ENCODE measurements at places on chromosomes 1 and 21. TPM values are rescaled to one million over a fixed set of nuclear protein-coding genes. Genes with fewer than 3 reads are reported as not detected.

Gene AGT
- total RNA-seq: 0.22 TPM

Gene ADAM30
- total RNA-seq: not detected

Gene WNT4
- total RNA-seq: 0.50 TPM

Gene TRMT13
- total RNA-seq: 19.8 TPM

Gene CCDC27
- total RNA-seq: not detected

Gene GPR61
- total RNA-seq: 0.25 TPM

Gene CDK18
- total RNA-seq: 0.62 TPM

Gene IL12RB2
- total RNA-seq: not detected

Gene ASCL5
- total RNA-seq: not detected
